Gastroesophageal sphincter (tissue), 4 donors: ENCODE measurements at places on chromosomes 6 and 20. TPM values are rescaled to one million over a fixed set of nuclear protein-coding genes. Genes with fewer than 3 reads are reported as not detected.

PTPRT gene
- total RNA-seq: 0.04 TPM

DNA sequence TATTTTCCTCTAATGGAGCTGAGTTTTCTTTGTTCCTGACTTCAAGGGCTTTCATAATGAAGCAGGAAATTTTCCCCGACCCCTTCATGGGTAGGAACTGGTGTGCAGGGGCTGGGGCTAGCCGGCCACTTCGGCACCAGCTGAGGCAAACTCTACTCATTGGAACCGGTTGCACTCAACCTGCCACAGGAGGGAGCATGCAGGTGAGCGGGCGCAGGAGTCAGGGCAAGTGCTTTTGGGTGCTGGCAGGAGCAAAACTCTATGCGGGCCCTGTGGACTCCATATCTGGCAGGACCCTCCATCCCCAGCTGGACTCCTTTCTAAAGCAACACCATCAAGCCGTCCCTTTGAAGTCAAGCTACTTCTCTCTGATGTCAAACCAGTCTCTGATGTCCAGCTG is 244.2 kb downstream of the EPM2A start:
- ATAC-seq: no peak

DNA sequence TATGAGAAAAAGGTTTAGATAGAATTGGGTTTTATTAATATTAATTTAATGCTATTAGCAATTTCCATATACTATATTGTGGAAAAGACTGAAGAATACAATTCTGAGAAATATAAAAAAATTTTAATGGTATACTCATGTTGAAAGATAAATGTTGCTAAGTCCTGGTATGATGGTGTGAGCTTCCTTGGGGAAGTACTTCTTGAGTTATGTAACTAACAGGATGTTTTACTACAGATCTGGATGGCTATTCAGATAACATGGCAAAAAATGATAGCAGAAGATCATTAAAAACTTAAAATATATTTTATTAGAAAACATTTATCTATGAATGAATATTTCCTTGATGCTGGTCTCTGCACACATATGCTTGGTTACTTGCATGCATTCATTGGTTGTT is 23.5 kb upstream of the CALHM6 start:
- no peak for ATAC-seq

DNA sequence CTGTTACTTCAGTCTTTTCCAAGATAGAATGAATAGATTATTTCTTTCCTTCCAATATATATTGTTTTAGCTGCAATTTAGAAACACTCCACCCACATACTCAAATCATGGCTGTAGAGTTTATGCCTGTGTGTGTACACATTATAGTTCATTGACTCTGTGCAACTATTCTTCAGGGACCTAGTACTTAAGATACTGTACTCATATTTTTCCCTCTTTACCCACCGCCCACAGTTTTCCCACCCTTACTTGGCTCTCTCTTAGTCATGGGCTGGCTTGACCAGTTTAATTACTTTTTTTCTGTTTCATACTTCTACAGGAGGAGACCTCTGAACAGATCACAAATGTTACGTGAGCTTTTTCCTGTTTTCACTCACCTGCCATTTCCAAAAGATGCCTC is 30.4 kb downstream of the C6orf89 start:
- ATAC-seq: no peak

DNA sequence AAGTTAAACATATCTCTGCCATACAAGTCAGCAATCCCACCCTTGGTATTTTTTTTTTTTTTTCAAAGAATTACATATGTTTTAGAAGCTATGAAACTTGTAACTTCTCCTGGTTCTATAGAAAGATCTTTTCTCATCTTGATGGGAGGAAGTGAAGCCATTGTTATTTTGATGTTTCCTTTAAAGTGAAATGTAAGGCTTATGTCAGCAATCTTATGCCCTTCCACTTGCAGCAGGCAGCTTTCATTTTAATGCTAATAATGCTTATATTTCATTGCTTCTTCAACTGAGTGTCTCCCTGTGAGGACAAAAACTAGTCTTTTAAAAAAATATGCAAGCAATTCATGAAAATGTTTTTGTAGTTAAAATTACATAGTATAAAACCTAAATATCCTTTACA is 1614.7 kb downstream of the KHDRBS2 start:
- no peak for ATAC-seq

DNA sequence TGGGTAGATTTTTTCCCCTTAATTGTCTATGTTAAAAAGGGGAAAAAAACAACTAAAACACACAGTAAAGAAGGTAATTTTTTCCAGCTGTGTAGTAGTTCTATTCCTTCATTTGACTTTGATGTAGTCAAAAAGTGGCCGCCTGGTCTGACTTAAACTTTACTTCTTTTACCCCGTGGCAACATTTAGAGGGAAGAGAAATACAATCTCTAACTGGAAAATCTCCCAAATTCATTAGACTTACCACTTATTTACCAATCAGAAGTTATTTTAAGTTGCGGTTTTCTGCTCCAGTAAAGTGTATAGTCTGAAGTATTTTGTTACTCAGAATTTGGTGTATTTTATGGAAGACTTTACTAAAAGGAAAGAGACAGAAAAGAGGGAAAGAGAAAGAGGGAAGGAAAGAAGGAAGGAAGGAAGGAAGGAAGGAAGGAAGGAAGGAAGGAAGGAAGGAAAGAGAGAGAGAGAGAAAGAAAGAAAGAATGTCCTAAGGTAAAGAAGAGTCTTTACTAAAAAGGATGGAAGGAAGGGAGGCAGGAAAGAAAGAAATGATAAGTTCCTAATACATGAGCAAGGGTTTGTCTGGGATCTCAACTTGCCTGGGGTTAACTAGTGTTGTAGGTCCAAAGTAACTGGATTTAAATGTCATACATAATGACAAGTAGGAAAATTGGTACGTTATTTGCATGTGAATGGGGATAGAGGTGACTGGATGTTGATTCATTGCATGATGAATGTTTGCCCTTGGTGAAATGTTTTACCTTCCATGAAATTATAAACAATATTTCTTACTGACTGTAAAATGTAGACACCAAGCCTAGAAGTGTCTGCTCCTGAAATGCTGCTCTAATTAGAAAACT is 135.1 kb downstream of the SAMD5 start:
- ATAC-seq: no peak

FKBP1C gene
- total RNA-seq: not detected

DEF6 gene
- total RNA-seq: 4.2 TPM

GRCh38 chr6:154605178-154605881 is 94.8 kb upstream of the CNKSR3 start:
- no peak for ATAC-seq
